ENCODE measurements at places on chromosomes 7 and 10. TPM values are rescaled to one million over a fixed set of nuclear protein-coding genes. Genes with fewer than 3 reads are reported as not detected.

DNA sequence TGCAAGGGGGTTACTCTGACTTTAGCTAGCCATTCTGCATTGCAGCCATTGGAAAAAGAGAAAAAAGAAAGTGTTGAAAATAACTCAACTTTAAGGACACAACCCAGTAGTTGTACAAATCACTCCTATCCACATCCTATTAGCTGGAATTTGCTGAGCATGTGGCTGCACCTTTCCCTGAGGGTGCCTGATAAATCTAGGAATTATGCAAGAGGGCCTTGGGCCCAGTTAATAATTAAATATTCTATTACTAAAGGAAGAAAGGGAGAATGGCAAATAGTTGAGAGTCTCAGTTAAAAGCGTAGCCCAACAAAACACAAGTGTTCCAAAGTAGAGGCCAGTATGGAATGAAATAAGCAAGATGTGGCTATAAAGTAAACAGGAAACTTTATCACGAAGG is 200.9 kb upstream of the CNTNAP2 start:
- no peak for DNase-seq

- DNase-seq, result no peak
These were observed 719.6 kb downstream of the CCSER2 start for GRCh38 chr10:85047979-85048378.

DNA sequence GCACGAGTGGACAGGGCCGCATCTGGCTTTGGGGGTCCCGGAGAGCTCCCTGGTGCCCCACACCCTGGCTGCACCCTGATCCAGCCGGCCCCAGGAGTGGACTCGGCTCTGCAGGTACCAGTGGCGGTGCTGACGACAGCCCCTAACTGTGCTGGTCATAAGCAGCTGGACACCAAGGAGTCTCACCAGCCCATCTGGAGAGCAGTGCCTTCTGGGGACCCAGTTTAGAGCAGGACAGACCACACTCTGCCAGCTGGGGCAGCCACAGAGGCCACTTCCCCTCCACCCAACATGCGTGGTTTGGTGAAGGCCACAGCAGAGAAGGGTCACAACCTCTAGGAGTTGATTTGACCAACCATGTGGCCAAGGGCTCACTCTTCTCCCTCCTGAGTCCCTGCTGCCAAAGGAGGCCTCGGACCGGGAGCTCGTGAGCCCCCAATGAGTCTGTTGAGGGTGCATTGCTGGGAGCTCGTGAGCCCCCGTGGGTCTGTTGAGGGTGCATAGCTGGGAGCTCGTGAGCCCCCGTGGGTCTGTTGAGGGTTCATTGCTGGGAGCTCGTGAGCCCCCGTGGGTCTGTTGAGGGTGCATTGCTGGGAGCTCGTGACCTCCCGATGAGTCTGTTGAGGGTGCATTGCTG is 16.0 kb upstream of the INPP5A start:
- DNase-seq, result peak; percentile 52

DNA sequence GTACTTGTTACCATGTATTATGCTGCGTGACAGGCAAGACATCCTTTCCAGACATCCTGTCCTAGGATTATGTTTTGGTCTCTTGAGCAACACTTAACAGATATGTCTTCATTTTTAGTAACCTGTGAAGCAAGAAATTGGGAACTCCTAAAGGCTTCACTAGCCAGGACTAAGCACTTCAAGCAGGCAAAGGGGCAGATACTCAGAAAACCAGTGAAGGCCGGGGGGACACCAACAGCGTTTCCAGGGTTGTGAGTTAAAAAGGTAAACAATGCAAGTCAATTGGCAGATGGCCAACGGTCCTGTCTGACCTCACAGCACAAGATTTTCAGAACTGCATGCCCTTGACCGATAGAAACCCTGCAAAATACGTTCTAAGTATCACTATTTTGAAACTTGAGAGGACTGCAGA is 77.6 kb upstream of the SFMBT2 start:
- no peak for DNase-seq

- DNase-seq, result no peak
These were observed 242.7 kb upstream of the PRSS1 start for GRCh38 chr7:142506601-142507000.

GRCh38 chr7:15543256-15543655 is 18.6 kb downstream of the AGMO start:
- DNase-seq, result no peak

DNA sequence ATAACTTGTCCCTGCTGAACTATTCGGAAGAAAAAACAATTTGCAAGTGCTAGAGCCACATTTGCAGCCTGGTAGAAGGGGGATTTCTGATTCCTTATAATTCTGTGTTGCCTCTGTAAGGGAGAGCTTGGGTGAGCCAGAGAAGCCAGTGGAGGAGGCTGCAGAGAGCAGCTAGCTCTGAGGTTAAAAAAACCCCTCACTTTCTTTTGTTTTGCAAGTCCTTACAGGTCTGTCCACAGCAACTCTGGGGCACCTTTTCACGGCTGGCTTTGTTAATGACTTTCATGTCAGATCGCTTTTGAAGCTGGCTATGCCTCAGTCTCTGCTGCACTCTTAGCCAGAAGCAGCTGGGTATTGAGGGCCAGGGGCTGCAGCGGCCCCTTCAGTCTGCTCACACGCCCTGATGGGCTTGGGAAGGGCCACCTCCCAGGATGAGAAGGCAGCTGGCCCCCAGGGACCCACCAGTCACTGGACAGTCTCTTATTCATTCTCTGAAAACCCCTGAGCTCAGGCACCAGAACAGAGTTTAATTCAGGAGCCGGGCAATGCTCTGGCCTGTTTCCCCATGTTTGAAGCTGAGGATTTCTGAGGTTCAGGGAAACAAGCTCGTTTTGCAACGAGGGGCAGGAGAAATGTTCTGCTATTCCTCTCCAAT is 30.9 kb downstream of the TRIM8 start:
- peak; percentile 77 for DNase-seq

DNA sequence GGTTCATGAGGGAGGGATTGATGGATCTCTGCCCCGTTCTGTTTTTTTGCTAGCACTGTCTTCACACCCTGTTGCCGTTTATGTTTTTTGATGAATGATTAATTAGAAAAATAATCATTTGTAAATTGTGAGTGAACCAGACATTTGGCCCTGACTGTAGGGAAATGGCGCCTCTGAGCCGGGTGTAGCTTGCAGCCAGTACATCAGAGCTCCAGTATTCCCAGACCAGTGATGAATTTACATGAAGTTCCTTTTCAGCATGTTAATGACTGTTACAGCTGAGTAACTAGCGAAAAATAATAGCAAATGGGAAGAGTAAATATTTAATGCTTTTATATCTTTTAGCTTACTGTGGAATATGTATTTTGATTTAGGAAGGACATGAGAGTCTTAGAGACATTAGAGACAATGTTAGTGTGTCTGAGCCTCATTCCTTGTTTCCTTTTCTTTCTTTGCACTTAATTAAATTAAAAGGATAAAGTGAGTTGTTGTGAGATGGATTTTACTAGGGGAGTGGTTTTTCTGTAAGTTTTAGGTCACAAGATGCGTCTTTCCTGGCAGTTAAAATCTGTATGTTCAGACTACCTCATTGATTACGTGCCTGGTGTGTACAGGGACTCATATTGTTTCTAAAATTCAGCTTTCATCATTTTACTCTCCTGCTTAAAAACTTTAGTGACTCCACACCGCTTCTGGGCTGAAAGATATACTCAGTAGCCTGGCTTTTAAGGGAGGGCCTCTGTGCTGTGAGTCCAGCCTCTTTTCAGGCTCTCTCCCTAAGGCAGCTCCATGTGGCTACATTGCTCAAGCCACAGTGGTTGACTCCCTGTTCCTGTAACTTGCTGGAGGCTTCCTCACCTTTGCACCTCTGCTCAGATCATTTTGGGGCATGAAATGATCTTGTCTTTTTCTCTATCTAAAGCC is 86.4 kb downstream of the AUTS2 start:
- no peak for DNase-seq

DNA sequence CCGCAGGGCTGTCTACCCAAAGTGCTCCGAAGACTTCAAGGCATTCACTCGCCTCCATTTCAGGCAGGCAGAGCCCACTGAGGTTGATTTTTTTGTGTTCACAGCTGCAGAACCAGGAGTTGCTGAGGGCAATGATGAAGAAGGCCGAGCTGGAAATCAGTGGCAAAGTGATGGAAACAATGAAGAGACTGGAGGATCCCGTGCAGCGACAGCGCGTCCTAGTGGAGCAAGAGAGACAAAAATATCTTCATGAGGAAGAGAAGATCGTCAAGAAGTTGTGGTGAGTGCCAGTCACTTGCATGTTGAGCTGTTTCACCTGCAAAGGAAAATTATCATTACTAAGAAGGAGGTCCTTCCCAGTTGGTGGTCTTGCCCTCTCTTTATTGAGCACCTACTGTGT is 210.5 kb downstream of the ARHGAP21 start:
- DNase-seq, result no peak

DNA sequence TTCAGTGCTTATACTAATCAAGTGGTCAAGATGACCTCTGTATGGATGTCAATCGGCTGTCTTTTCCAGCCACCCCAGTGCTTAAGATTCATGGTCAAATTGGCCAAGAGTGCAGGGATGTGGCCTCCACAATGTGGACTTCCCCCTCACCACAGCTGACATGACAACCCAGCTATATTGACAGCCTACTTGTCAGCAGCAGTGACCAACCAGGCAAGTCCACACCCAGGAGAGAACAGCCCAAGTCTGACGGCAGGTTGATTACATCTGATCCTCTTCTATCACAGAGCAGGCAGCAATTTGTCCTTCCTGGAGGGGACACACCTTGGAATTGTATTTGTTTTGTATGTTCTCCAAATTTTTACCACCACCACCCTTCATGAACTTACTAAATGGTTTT is 8.2 kb upstream of the ERVW-1 start:
- no peak for DNase-seq

DNA sequence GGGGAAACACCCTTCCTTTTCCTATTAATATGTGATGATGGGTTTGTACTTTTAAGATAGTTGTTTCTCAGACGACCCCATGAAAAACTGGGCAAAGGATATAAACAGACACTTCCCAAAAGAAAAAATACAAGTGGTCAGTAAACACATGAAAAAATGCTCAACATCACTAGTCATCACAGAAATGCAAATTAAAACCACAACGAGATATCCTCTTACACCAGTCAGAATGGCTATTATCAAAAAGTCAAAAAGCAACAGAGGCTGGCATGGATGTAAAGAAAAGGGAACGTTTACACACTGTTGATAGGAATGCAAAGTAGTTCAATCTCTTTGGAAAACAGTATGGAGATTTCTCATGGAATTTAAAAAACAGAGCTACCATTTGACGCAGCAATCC is 111.4 kb upstream of the ZEB1 start:
- no peak for DNase-seq

DNA sequence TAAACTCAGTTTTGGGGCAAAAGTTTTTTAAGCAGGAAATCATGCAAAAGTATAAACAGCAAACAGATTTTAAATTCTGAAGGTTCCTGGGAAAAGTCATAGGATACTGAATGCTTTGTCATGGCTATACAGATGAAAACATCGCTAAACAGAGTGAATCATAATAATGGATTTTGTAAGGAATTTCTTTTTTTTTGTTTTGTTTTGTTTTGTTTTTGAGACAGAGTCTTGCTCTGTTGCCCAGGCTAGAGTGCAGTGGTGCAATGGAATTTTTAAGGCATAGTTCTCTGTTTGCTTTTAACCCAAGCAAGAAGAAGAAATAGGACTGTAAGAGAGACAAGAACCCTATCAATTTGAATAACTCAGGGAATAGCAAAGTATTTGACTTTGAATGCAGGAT is 285.3 kb downstream of the NRG3 start:
- DNase-seq, result no peak

DNA sequence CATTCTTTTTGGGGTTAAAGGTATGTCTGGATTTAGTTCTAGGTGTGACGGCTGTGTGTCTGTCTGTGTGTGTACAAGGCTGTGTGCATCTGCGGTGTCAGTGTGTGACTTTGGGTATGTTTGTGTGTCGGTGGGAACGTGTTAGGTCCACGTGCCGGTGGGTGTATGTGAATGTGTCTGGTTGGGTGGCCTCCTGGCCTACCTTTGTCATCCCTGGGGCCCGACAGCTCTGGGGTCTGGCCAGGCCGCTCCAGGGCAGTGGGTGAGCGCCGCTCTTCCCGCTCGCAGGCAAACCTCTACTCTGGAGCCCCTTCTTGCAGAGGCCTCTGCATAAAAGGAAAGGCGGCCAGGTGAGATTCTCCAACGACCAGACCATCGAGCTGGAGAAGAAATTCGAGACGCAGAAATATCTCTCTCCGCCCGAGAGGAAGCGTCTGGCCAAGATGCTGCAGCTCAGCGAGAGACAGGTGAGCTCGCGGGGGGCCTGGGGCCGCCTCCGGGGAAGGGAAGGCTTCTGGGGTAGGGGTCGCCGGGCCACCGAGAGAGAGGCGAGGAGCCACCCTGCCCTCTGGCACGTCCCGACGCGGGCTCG is 2.4 kb downstream of the HHEX start:
- DNase-seq, result no peak

DNA sequence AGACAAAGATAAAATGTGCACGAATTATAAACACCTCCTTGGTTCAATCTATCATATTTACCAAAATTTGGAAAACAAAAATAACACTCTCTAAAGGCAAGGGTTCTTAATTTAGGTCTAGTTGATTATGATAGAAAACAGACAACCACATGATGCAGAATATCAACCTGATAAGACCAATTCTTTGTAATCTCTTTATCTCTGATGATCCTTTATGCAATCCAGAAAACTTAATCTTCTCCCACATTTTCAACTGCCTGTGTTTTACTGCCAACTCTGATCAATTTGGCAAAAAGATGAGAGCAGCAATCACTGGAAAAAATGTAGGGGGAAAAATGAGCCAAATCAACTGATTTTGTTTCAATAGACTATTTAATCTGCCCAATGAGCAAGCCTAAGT is 148.5 kb downstream of the LRRN3 start:
- no peak for DNase-seq

- DNase-seq, result no peak
These were observed 202.1 kb downstream of the COBL start for GRCh38 chr7:51114501-51114900.

DNA sequence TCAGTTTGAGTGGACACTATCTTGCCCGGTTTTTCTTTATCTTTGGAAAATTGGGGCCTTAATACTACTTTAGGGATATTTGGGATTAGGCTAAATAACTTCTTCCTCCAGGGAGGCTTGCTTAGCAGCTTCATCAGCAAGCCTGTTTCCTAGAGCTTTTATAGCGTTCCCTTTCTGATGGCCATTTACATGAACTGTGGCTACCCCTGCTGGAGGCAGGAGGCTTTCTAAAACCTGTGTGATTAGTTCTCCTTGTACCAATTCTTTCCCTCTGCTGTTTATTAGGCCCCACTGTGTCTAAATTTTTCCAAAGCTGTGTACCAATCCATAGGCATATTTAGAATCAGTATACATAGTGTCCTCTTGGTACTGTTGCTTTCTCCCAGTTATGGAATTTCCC is 61.7 kb upstream of the CNTNAP2 start:
- DNase-seq, result no peak

Gene FAM107B
- 28.3 TPM for total RNA-seq

Gene SPDYE9
- total RNA-seq, result not detected

Gene TMEM236
- total RNA-seq, result 0.88 TPM

Gene CTAGE6
- not detected for total RNA-seq

Gene COPS6
- total RNA-seq, result 42.7 TPM

Gene GPR85
- total RNA-seq, result not detected

Gene SMKR1
- not detected for total RNA-seq

Gene PAPOLB
- 0.08 TPM for total RNA-seq

Gene FRA10AC1
- total RNA-seq, result 6.8 TPM

Gene TEX47
- total RNA-seq, result not detected

Gene WASHC2C
- total RNA-seq, result 29.4 TPM
